ENCODE measurements at places on chromosomes 12 and 14.

- DNase-seq, result peak; percentile 31
Observed at GRCh38 chr14:20469890-20470602, 840 bp downstream of the PNP start.

DNA sequence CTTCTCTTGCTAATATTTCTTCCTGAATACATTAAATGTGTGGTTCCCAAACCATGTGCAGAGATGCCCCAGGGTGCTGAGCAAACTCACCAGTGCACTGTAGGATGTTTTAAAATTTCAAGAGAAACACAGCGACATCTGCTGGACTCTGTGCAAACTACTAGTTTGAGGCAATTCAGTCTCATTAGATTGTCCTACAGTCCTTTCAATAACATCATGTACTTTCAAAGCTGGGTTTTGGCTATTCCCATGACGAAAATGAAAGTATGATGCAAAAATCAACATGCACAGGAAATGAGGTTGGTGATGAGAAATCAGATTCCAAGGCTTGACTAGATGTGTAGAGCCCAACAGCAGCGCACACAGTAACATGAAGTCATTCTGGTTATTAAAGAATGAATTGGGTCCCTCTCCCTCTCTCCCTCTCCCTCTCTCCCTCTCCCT lies 66.3 kb downstream of the CLIP1 start:
- DNase-seq, result peak; percentile 30

- DNase-seq, result no peak
Observed at GRCh38 chr12:46585854-46586621, 213.5 kb upstream of the SLC38A2 start.

DNA sequence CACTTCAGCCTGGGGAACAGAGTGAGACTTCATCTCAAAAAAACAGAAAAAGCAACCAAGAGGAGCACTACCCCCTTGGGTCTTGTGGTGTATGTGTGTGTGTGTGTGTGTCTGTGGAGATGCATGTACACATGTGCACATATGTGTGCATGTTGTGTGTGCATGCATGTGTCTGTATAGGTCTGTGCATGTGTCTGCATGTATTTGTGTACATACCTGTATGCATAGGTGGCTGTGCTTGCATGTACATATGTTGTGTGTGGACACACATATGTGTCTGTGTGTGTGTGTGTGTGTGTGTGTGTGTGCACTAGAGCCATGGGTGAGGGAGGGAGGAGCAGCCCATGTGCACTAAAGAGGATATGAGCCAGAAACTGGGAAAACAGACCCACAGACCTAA lies 49.1 kb downstream of the ARL6IP4 start:
- DNase-seq, result no peak

DNA sequence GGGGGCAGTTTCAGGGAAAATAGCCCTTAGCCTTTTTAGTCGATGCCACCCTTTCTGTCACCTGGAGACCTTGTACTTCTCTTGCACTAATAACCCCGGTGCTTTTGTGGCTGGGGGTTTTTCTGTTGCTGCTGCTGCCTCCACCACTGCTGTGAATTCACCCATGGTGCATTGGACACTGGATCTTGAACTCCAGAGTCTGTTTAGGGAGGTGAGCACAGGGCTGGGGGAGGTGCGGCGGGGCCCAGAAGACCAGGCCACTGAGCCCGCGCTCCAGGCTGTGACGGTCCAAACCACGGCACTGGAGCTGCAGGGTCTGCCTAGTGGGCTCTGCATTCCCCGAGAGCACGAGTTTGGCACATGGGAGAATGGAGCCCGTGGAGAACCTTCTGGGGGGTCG lies 100.6 kb downstream of the NINJ2 start:
- no peak for DNase-seq

- no peak for DNase-seq
Observed at GRCh38 chr12:108793756-108794441, 62.6 kb upstream of the CORO1C start.

DNA sequence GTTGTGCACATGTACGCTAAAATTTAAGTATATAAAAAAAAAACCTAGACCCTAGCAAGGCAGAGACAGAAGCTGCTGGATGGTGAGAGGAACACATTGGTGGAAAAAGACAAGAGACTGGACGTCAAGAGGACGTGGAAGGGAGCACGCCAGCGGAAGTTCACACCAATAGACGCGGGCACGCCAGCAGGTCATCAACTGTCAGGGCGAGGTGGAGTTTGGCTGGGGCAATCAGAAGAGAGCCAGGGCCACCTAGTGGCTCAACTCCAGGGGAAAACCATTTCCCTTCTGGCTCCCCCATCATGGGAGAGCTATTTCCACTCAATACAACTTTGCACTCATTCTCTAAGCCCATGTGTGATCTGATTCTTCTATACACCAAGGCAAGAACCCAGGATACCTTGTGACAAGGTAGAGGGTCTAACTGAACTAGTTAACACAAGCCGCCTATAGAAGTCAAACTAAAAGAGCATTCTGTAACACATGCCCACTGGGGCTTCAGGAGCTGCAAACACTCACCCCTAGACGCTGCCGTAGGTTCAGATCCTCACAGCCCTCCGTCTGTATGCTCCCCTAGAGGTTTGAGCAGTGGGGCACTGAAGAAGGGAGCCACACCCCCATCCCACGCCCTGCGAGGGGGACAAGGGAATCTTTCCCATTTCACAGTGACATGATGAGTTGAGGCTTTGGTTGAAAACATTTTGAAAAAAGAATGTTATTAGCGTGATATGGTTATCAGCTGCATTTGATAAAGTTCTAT lies 702.7 kb downstream of the TMTC2 start:
- no peak for DNase-seq

- DNase-seq, result no peak
Observed at GRCh38 chr14:93629643-93630042, 158.6 kb downstream of the PRIMA1 start.

DNA sequence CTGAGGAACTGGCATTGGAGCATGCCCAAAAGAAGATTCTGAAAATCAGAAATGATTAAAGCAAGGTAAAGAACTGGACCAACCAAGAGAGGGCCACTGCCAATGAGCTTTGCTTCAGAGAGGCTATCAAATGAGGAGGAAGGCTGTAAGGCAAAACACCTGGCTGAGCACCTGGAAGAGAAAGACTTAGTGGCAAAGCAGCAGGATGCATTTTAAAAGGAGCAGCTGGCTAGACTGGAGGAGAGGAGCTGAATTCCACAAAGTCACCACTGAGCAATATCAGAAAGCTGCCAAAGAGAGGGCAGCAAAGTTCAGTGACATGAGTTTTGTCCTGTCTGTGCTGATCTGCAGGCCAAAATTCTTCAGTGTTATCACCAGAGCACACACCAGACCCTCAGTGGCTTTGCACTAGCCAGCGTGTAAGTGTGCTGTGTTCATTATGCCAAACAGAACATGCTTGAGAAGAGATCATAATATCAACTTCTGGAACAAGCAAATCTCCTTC lies 338.7 kb downstream of the TRHDE start:
- DNase-seq, result no peak

DNA sequence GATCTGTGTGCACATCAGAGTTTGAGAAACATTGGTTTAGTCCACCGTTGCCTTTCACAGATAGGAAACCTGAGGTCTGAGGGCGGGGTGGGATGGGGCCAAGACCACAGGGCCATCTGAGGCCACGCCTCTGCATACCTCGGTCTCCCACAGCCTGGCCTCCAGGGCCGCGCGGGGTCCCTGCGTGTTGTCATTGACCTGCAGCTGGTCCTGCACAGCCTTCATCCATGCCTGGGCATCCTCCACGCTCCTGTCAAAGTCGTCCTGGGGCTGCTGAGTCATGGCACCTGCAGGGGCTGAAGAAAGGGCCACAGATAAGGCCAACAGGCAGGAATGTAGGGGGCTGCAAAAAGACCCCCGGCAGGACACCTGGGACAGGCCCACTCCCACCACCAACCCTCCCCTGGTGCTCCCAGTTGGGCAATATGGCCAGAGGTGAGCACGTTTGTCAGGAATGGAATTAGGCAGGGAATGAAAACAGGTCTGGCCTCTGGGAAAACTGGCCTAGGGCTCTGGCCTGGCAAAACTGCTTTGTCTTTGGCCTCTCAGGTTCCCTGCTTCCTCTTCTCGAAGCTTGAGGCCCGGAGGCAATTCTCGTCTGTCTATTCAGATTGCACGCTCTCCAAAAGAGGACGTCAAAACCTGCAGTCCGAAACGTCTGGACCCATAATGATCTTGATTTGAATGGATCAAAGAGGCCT lies 40.8 kb downstream of the SYNE3 start:
- DNase-seq, result no peak

- no peak for DNase-seq
Observed at GRCh38 chr12:7229741-7230140, 40.3 kb downstream of the PEX5 start.

DNA sequence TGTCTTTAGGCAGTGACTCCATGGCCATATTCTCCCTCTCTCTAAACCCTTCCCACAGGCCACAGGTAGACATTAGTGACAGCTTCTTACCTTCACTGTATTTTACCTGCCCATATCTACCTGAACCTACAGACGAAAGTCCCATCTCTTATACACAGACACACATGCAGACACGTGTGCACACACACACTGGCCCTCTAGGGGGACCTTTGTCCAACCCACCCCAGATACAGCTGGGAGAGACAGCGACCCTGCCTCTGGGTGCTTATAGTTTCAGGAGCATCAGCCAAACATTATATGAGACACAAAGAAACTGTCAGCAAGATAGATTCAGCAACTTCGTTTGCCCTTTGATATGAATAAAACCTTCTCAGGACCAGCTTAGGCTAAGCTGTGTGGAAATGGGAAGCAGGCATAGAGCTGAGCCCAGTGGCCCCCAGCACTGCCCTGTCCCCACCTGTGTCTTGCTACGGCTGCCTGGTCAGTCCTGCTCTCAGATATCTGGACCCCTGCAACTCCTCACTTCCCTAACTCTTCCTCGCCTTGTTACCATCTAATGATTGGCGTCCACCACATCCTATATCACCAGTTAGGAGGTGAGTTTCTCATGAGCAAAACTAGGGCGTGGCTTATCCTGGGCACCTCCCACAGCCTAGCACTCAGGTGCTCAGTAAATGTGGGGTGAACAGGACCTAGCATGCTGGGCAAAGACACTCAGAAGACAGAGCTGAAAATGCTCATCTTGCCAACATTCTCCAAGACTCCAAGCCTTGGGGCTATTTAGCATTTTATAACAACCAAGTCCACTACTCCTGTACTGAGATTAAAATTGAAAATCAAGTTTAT lies 12.0 kb upstream of the CD9 start:
- no peak for DNase-seq

- DNase-seq, result no peak
Observed at GRCh38 chr12:12734561-12735071, 17.4 kb downstream of the CDKN1B start.

DNA sequence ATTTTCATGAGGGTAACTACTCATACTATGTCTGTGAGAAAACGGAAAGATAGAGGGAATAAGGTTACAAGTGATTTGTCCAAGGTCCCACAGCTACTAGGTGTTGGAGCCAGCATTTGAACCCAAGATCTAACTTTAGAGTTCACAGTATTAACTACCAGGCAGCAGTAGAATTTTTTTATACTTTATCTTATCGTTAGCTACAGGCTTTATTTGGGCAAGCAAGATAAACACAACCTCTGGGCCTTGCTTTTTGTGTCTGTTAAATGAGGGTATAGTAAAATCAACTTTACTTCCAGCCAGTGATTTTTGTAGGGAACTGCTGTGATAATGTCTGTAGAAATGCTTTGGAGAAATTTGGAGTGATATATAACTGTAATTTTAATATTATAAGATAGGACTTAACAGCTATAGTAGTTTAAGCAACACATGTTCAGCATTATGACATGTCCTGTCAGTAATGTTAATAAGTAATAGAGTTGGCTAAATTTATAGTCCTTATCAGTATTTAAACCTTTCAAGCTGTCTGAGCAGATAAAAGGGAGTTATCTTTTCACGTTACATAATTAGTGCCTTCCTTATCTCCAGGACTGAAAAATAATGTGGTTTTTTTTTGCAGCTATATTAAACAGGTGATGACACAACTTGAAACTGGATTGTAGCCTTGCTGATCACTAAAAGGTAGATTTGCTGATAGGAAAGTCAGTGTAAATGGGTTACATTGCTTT lies 12.8 kb downstream of the LEMD3 start:
- no peak for DNase-seq

DNA sequence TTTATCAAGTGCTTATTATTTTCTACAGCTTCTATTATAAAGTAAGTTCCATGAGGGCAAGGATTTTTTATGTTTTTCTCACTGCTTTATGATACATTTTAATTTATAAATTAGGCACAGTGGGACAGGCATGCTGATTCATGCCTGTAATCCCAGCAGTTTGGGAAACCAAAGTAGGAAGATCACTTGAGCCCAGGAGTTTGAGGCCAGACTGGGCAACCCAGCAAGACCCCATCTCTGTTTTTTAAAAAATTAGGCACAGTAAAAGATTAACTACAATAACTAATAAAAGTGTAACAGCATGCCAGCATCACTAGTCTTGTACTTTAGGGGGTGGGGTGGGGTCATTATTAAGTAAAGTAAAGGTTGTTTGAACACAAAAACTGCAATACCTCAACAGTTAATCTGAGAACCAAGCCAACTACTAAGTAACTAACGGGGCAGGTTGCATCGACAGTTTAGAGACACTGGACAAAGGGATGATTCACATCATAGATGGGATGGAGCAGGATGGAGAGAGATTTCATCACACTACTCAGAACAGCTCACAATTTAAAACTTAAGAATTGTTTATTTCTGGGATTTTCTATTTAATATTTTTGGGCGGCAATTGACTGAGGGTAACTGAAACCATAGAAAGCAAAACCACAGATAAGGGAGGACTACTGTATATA lies 119.5 kb downstream of the PLEKHA5 start:
- DNase-seq, result no peak

DNA sequence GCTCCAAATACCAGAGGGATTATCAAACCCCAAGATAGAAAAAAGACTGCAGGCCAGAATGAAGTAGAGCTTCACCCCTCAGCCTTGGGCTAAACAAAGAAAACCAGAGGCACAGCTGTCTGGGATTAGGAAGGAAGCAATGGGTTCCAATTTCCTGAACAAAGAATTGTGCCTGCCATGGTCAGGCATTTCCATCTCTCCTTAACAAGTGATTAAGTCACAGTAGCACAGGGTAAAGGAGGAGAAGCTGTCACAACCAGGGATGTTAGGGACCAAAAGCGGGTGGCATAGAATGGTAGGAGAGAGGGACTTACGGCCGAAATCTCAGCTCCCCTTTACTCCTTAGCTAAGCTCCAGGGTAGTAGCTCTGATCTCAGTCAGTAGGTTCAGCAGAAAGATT lies 33.9 kb downstream of the SPTLC2 start:
- no peak for DNase-seq

DNA sequence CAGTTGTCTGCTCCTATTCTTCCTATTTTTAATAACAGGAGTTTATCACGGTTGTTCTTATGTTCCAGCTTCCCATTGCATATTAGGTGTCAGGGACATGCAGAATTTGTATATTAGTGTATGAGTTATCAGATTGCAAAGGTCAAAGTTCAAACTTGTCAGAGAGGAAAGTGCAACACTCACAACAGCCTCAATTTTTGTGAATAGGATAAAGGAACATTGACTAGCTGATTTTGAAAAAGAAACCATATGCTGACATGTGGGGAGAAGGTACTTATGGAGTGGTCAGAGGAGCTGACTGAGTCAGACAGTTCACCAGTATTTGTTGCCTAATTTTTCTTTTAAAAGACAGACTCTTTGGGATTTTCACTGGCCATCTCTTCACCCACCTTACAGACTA lies 222.1 kb downstream of the C12orf50 start:
- no peak for DNase-seq
